ENCODE measurements at places on chromosomes 5 and 9.

DNA sequence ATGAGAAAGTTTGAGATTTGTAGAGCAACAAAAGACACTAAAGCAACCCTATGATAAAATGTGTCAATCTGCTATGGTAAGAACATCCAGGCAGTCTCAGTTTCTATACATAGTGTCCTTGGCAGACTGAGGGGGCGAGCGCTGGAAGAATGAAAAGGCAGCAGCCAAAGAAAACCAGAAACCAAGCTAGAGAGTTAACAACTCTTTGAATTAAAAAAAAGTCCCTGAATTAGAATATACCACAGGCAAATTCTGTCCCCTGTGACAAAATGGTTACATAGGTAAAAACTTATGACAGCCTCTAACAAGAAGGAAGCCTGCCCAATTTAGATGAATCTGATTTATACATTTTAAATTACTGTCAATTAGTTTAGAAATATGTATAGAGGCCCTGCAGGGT is 106.7 kb downstream of the OXCT1 start:
- DNase-seq, result no peak

GRCh38 chr5:107484281-107484680 is 186.5 kb downstream of the EFNA5 start:
- no peak for DNase-seq

- no peak for DNase-seq
Measured at GRCh38 chr5:54177058-54177457, 133.3 kb downstream of the ARL15 start.

GRCh38 chr5:2550509-2550908 is 201.0 kb downstream of the IRX2 start:
- no peak for DNase-seq
